Right lung (tissue), 10 donors: ENCODE measurements at places on chromosomes 3 and 15. TPM values are rescaled to one million over a fixed set of nuclear protein-coding genes. Genes with fewer than 3 reads are reported as not detected.

Gene SHC4
- polyA plus RNA-seq: 1.2 TPM

Gene UBA7
- polyA plus RNA-seq: 68.1 TPM

Gene SLC6A20
- 2.1 TPM for polyA plus RNA-seq

Gene SLC22A13
- polyA plus RNA-seq: 0.24 TPM

Gene FILIP1L
- polyA plus RNA-seq: 16.5 TPM

Gene ONECUT1
- not detected for polyA plus RNA-seq

Gene RLBP1
- polyA plus RNA-seq: not detected

DNA sequence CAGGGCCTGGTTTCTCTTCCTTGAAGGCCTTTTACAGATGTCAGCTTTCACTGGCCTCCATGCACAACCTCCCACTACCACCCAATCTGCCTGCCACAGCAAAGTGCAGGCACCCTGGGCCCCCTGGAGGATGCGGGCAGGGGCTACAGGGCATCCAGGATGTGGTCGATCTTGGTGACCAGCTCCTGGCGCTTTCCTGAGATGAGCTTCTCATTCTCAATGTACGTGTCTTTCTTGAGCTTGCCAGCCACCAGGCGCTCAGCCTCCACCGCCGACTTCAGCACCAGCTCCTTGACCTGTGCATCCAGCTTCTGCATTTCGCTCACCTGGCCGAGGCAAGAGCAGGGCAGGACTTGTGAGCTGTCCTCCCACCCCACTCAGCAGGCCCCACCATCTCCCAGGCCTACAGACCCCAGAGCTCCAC, 30.3 kb downstream of the RPN1 start:
- DNase-seq: no peak

- no peak for DNase-seq
Observed at GRCh38 chr3:135033737-135034136, 238.7 kb downstream of the EPHB1 start.

- DNase-seq: peak; percentile 32
Observed at GRCh38 chr3:153165261-153165681, 3.2 kb downstream of the RAP2B start.

DNA sequence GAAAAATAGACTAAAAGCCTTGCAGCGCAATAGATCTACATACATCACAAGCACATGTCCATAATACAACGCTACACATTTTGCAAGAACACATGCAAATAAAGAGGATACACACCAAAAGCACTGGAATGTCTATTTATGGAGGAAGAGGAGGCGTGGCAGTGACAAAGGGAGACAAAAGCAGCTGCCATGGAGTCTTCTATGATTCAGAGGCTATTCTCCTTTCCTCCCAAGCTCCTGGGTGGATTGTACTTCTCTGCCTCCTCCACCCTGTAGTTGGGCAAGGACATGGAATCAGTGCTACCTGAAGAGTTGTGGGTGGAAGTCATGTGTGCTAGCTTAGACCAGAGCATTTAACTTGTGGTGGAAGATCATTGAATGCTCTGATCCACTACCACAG, 57.9 kb upstream of the ABHD2 start:
- DNase-seq: no peak

- DNase-seq: no peak
Observed at GRCh38 chr3:187694801-187695200, 7.6 kb downstream of the RTP2 start.

- no peak for DNase-seq
Observed at GRCh38 chr3:8994226-8994625, 31.0 kb upstream of the RAD18 start.

GRCh38 chr15:64843991-64844390, 2.3 kb downstream of the PLEKHO2 start:
- no peak for DNase-seq

DNA sequence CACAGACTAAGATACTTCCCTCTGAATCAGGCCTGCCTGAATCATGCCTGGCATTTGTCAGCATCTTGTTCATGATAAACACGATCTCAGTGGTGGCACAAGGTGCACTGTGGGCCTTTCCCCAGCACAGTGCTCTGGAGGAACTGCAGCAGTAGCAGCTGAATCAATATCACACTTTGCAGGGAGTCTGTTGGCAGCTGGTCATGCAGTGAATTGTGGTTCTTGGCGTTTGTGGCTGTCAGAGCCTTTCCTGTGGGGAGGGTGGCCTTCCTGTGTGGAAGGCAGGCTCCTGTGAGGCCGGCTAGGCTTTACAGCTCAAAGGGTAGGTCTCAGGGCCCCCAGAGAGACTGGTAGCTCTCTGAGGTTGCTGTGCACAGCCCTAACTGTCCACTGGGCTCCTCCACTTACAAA, 54.4 kb upstream of the TLE3 start:
- no peak for DNase-seq

GRCh38 chr3:176937994-176938393, 259.3 kb downstream of the TBL1XR1 start:
- DNase-seq: no peak

DNA sequence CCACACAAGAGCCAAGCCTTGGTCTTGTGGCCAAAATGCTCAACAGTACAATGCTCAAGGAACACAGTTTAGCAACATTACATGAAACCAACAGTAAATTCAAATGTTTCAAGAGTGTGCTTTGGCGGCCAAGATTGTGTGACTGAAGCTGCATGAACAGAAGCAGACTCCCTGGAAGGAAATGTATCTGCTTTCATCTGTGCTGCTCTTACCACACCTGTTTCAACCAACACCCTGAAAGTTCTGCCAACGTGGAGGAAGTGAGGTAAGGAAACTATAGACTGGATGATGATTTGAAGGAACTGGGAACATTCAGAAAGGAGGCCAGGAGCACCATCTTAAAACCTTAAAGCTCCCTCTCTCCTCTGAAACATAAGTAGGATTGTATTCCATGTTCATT, 55.7 kb downstream of the MB21D2 start:
- DNase-seq: no peak

- no peak for DNase-seq
Observed at GRCh38 chr15:29130476-29130875, 139.1 kb downstream of the NSMCE3 start.

- DNase-seq: peak; percentile 13
Observed at GRCh38 chr15:55407498-55408011, 604 bp downstream of the CCPG1 start.

DNA sequence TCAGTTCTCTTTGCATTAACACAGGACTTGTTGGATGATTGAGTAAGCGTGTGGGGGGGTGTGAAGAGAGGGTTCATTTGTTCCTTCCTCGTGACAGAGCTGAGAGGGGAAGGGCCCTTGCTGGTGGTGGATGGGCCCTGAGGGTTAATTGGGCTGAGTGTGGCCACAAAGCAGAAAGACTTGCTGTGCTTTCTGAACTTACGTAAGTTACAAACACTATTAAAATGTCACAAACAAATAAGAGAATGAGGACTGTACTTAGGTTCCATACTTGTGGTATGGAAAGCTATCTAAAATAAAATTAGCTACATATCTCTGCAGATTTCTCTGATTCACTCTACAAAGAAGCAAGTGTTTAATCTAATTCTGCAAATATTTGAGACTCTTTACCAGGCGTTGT, 231.3 kb downstream of the LPP start:
- no peak for DNase-seq

DNA sequence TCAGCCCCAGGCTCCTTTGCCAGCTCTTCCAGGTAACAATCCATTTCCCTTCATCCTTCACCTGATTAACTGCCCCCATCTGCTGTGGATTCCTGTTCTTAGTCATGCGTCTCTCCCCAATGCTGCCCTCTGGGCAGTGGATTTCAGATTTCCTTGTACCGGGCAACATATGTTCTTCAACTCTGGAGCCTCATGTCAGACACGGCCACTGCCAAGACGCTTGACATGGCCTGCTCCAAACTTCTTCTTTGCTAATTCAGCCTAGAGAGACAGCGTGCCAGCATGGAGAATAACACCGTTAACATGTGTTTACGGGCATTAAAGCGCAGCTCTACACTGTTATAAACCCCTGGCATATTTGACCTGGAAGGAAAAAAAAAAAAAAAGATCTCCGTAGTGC, 1035.1 kb upstream of the NR2F2 start:
- peak; percentile 48 for DNase-seq

DNA sequence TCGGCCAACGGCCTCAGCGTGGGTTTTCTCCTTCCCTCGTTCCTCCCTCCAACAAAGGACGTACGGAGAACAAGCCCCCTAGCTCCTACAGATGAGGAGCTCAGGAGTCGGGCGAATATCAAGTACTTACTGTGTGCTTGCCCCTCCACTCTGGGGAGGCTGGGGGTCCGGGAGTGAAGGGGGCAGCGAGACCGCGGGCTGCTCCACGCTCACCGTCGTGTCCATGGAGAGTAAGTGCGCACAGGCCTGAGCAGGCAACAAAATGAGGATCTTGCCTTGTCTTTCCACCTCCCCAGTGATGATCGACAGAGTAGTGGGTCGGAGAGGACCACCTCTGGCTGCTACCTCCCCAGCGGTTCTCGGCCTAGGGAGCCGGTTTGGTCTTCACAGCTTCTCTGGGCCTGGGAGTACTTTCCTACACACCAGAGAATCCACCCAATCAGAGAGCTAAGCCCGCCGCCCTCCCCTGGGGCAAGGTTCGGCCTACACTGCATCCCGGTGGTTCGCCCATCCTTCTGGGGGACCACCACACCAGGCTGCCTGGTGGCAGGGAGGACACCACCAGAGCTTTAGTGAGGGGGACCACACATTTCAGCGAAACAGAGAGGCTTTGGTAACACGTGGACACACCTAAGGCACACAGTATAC, 603 bp upstream of the TRANK1 start:
- no peak for DNase-seq

GRCh38 chr3:39208463-39209055, 16.2 kb upstream of the XIRP1 start:
- DNase-seq: no peak

DNA sequence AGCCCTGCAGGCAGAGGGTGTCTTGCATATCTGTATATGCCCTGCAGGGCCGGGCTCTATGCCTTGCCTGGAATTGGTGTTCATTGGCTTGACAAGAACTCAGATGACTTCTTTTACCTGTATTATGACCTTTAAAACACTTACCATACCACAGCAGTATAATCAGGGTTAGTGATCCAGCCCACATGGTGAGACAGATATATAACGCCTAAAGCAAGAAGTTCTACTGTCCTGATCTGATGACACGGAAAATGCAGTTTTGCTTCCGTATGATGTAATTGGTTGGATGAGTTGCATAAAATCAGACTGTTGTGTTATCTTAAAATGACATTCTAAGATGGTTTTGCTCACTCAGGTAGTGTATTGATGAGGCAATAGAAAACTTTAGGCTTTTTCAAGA, 9.4 kb downstream of the CCDC174 start:
- DNase-seq: no peak
